Common myeloid progenitor, CD34-positive (primary cell): ENCODE measurements at places on chromosomes 2 and 18.

DNA sequence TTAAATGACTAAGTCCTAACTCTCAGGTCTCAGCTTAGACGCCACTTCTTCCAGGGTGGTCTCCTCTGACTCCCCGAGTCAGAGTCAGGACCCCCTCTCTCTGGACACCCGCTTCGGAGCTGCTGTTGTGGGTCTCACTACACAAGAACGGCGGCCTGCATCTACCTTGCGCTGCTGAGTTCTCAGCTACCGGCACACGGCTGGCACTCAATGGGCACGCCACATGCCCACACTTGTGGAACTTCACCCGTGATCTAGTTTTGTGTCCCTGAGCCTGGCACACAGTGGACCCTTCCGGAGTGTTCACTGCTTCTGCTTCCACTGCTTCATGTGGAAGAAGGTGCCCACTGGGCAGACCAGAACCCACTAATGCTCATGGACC, 58.3 kb upstream of the ID2 start:
- no peak for DNase-seq

GRCh38 chr2:204191574-204191973, 255.0 kb downstream of the ICOS start:
- DNase-seq, result no peak

GRCh38 chr2:145849466-145849865, 1329.5 kb upstream of the ZEB2 start:
- no peak for DNase-seq

GRCh38 chr2:133266041-133266925, 302.0 kb downstream of the NCKAP5 start:
- no peak for DNase-seq

- DNase-seq, result no peak
Observed at GRCh38 chr2:69469375-69469774, 32.1 kb upstream of the NFU1 start.

- DNase-seq, result no peak
Observed at GRCh38 chr2:44940049-44940494, 1.4 kb upstream of the SIX3 start.
